ENCODE measurements at places on chromosomes 16 and 17.

DNA sequence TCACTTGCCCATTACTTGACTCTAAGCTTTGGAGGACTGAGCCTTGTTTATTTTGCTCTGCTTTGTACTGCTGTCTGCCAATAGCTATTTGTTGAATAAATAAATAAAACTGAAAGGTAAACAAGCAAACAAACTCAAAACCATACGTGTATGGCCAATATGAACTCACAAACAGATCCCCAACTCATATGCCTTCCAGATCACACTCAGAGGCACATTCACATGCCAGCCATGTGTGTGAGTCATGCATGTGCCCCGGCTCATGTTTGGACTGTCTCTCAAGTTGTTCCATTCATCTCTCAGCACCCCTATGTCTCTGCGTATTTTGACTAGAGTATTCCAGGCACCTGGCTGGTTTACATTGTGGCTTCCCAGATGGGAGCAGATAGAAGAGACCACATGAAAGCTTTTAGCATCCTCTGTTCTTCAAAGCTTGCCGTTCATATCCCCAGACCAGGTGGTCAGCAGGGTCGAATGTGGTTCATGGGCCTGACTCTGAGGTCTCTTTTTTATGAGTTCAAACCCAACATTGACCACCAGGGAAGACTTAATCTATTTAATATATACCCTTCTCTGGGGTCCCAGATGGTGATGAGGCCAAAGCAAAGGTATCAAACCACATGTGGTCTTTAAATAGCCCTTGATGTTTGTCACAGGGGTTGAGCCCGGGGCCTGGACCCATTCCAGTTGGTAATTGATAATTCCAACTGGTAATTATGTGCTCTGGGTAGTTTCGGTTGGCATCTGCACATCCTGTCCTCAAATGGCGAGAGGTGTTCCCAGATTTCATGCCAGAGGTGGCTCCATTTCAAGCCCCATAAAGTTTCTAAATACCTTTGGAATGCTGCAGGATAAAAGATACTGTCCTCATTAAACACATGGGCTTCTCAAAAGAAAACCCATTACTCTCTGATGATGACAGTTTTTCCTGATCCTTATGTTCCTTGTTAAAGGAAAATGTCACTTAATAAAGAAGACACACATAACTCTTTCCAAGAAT lies 287.3 kb upstream of the MAF start:
- no peak for DNase-seq

GRCh38 chr16:56190048-56190676 lies 1.1 kb upstream of the GNAO1 start:
- no peak for DNase-seq

DNA sequence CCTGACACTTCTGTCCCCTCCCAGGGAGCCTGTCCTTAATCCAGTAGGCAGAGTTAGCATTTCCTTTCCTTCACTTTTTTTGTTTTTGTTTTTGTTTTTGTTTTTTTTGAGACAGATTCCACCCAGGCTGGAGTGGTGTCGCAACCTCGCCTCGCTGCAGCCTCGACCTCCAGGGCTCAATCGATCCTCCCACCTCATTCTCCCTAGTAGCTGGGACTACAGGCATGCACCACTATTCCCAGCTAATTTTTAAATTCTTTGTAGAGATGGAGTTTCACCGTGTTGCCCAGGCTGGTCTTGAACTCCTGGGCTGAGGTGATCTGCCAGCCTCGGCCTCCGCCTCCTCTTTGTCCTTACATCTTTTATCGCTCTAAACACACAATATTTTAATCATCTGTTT lies 4.0 kb downstream of the NHERF1 start:
- no peak for DNase-seq

- no peak for DNase-seq
Observed at GRCh38 chr16:79334127-79334526, 266.4 kb downstream of the MAF start.

Data from activated effector memory CD4-positive, alpha-beta T cell treated with Interleukin-2 at 50 U/mL for 16 hours (primary cell).